Stimulated activated CD8-positive, alpha-beta memory T cell treated with anti-CD3 and anti-CD28 coated beads, Interleukin-4, amount 100 ng/mL, for 1 hour (primary cell): ENCODE measurements at places on chromosomes 7 and 10.

- no peak for DNase-seq
These were observed 9.7 kb downstream of the CACUL1 start for GRCh38 chr10:118745056-118745455.

GRCh38 chr7:150950496-150951180 lies 27.5 kb downstream of the KCNH2 start:
- DNase-seq = no peak

GRCh38 chr7:94660006-94660405 lies 4.1 kb upstream of the SGCE start:
- no peak for DNase-seq

DNA sequence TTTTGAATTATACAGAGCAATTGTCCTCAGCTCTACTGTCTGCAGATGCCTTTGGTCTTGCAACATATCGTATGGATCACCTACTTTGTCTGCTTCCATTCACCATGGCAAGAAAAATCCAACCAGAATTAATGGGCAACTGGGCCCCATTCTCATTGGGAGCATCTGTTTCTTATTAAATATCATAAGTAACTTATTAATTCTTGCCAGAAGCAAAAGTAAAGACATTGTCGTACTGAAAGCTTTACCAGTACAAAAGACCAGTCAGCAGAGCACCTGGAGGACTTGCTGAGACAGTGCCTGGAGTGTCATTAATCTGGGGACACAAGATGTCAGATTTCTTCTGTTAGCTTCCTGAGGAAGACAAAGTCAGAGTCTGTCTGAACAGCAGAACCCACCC lies 404.5 kb downstream of the INHBA start:
- no peak for DNase-seq
